ENCODE measurements at places on chromosomes 1 and 21.

DNA sequence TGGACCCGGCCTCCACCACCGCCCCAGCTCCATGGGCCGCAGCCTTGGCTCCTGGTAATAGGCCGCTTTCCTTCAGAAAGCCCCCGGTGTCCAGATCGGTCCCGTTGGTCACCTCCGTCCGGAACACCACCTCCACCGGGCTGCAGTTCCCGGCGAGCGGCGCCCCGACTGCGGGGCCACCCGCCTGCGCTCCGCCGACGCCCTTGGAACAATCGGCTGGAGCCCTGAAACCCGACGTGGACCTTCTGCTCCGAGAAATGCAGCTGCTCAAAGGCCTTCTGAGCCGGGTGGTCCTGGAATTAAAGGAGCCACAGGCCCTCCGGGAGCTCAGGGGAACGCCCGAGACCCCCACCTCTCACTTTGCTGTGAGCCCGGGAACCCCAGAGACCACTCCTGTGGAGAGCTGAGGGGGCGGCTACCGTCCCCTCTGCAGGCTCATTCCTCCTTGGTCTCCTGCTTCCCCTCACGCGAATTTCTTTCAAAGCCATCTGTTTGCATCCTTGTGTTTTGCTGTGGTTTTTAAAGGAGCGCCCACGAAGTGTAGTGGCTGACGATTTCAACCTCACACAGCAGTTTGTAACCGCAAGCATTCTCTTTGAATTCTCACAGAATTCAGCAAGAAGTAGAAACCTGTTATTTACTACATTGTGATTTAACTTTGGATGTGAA is 6.0 kb downstream of the FCRLB start:
- DNase-seq: no peak

GRCh38 chr1:64836802-64837201 is 91.9 kb downstream of the RAVER2 start:
- no peak for DNase-seq

DNA sequence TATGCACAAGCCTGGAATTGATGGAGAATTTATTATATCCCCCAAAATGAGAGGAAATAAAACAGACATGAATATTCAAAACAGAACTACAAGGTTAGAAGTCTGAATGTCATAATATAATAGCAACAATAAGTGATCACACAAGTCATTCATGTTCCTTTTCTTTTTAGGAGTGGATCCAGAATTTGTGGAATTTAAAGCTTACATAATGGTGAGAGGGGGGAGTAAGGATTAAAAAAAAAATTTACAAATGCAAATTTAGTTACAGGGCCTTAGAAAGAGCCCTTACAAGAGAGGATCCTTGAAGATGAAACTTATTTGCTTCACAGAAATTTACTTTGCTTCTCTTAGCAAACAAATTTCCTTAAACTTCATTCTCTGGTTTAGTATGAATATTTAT is 716.1 kb upstream of the CXADR start:
- DNase-seq: no peak

DNA sequence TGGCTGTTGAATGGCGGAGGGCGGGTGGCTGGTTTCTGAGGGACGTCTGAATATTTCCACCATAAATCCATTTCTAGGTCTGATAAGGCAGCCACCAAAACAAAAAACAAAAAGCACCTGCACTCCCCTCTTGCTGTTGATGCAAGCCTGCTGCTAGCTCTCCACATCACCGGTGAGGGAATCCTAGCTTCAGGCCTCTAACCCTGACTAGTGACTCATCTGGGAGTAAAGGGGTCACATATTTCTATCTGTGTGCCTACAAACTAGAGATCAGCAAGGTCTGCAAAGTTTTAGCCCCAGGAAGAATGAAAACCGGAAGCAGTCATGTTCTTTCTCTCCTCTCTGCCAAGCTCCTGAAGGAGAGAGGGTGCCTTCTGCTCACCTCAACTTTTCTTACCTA is 10.3 kb upstream of the ERMAP start:
- DNase-seq: no peak

GRCh38 chr1:161848676-161849075 is 82.6 kb downstream of the ATF6 start:
- no peak for DNase-seq

GRCh38 chr1:95406279-95406678 is 172.3 kb downstream of the RWDD3 start:
- DNase-seq: no peak

GRCh38 chr1:234154320-234155251 is 218.7 kb upstream of the COA6 start:
- peak; percentile 88 for DNase-seq

DNA sequence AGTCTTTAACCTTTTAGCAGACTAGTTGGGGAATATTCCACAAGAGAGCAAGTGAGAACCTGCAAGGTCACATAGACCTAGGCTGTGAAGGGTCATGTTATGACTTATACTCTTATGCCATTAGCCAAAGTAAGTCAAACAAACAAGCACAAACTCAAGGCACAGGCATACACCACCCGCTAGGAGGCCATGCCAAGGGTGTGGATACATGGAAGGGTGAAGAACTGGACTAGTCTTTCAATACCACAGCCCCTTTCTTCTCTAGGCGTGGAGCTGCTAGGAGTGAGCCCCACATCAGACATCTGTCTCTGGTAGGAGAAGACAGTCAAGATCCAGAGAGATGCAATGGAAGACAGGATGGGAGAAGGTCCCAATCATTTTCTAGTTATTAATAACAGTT is 68.6 kb downstream of the BACH1 start:
- DNase-seq: no peak

GRCh38 chr1:53587252-53587988 is 128.2 kb downstream of the DMRTB1 start:
- no peak for DNase-seq

- peak; percentile 41 for DNase-seq
Measured at GRCh38 chr1:112956544-112957132, 642 bp upstream of the SLC16A1 start.

Data from NCI-H2081 (cell line).